Activated naive CD4-positive, alpha-beta T cell treated with Interleukin-2 at 50 U/mL for 16 hours (primary cell): ENCODE measurements at places on chromosomes 13 and 19.

DNA sequence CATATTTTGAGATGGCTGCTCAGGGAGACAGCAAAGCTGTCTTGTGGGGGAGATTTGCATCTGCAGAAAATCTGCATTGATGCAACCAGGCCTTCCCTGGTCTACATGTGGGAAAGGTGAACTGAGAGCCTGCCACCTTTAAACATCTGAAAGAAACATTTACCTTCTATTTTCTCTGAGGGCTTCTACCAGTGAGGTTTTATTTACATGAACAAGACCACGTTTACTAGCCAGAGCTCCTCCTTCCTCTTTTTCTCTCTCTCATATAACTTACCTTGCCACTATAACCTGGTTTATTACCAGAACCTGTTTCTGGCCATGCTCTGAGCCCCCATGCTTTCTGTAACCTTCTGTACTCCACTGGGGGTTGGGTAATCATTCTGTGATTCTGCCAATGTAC, 14.4 kb upstream of the RUBCNL start:
- DNase-seq = no peak

- DNase-seq = peak; percentile 43
Observed at GRCh38 chr19:1590641-1591397, 1.8 kb downstream of the MBD3 start.

DNA sequence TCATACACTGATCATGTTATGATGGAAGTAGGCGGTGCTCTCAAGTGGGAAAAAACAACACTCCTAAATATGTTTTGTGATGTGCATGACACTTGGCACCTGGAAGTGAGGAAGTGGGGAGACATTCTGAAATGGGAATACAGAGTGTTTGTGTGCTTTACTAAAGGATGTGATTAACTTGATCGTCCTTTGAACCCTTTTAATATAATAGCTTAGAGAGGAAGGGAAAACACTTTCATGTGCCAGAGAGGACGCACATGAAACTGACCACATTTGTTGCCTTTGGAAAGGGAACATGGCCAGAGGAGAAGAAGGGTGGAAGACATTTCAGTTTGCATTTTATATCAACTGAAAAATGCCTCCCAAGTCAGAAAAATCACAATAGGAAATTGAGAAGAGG, 31.4 kb downstream of the SMAD9 start:
- DNase-seq = no peak

- no peak for DNase-seq
Observed at GRCh38 chr13:30111810-30112209, 195.5 kb downstream of the KATNAL1 start.

DNA sequence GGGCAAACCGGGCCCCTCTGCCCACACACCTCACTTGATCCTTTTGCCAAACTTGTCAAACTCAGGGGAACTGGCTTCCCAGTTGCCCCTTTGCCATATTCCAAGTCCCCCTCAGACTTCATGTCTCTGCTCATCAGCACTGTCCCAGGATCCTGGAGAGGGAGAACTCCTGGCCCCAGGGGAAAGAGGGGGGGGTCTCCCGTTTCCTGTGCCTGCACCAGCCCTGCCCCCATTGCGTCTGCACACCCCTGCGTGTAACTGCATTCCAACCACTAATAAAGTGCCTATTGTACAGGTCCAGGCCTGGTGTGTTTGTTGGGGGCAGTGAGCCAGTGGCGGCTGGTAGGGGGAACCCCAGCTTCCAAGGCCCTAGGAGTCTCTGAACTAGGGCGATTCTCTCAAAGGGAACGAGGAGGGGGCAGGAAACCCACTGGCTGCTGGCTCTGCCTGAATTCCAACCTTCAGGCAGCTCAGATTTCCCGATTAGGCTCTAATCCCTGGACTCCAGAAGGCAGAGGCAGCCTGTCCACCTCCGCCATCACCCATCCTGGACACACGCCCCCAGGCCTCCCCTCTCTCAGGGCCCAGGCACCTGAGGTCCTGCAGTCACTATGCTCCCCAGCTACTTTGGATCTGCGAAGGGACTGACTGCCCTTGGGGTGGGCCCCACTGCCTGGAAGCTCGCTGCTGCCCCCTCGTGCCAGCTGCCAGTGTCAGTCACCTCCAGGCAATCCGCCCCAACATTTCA, 9.7 kb upstream of the ILF3 start:
- peak; percentile 86 for DNase-seq

DNA sequence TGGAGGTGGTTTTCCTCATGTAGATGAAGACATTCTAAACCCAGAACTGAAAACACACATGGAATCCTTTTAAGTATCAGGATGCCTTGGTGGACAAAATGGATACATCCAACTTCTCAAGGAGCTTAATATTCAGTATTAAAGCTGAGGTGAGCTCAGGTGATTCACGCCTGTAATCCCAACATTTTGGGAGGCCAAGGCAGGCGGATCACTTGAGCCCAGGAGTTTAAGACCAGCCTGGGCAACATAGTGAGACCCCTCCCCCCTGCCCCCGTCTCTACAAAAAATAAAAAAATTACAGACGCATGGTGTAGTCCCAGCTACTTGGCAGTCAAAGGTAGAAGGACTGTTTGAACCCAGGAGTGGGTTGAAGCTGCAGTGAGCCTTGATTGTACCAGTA, 28.8 kb downstream of the DPRX start:
- no peak for DNase-seq

GRCh38 chr19:38375098-38375493, 725 bp downstream of the PSMD8 start:
- no peak for DNase-seq

DNA sequence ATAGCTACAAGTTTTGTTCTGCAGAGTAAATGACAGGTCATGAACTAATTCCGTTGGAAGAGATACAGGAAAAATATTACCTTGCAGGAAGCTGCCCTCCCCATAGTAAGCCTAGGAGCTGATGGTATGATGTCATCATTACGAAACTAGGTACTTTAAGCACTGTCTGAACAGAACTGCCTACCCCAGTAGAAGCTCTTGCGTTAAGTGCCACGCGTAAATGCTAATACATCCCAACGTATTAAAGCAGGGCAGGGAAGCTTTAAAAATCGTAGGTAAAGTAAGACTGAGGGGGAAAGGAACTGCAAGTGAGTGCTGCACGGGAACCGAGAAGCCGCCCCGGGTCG, 572 bp downstream of the UGGT2 start:
- DNase-seq = no peak
